ENCODE measurements at places on chromosomes 11 and 22.
A peak's percentile ranks its signal among the peaks of the same experiment; 100 is the strongest.

- no peak for DNase-seq
Observed at GRCh38 chr11:103610435-103610834, 426.0 kb upstream of the DDI1 start.

DNA sequence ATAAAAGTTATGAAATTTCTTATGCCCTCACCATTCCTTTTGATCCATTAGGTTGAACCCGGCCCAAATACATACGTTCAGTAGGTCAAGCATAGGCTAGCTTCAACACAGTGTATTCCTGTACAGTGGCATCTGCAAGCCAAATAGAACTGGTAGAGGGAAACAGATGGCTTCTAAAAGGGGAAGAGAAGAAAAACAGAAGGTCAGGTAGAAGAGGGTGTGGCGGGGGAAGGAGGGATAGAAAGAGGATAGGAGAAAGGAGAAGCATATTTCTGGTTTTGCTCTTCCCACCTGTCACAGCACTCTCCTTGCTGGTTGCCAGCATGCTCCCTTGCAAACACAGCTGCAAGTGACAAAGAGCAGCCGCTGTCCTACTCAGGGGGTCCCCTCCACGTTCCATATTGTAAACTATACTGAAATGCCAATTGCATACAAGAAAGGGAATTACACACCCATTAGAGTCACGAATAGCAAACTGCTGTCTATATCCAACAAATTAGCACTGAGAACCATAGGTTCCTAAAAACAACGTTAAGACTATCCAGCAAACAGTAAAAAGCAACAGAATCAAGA, 71.8 kb downstream of the PHF21A start:
- DNase-seq, result no peak

- DNase-seq, result no peak
Observed at GRCh38 chr11:9057888-9058287, 33.5 kb downstream of the SCUBE2 start.

- no peak for DNase-seq
Observed at GRCh38 chr22:35425971-35426800, 26.2 kb downstream of the MCM5 start.

DNA sequence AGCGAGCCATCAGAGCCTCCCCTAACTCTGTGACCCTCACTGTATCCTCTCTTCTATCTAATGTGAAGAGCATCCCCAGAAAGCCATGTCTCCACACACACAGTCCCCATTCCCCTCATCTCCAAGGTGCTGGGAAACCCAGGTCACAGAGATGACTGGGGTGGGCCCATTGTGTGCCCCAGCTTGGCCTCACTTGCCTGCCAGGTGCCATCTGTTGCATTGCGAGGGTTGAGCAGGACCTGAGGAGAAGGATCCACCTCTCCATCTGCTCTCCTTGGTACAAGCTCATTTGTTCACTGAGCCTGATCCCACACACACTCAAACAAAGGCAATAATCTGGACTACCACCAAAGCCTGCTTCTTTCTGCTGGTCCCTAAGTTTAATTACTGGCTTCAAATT, 118.8 kb downstream of the SPATA19 start:
- DNase-seq, result no peak

DNA sequence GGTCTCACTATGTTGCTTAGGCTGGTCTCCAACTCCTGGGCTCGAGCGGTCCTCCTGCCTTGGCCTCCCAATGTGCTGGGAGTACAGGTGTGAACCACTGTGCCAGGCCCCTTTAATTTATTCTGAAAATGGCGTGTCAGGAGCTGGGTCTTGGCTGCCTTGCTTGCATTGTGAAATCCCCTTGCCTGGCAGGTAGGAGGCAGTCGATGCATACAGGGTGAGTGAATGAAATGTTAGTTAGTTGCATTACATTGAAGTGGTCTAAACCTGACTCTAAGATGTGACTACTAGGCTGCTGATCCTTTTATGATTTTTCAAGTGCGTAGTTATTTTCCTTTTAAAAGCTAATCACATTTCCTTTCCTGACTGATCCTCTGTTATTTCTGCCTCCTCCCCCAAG, 42.9 kb downstream of the PARVB start:
- DNase-seq, result no peak

- DNase-seq, result no peak
Observed at GRCh38 chr11:75539459-75540334, 14.0 kb upstream of the GDPD5 start.

GRCh38 chr22:46087816-46088277, 62.5 kb upstream of the PPARA start:
- DNase-seq, result peak; percentile 95

GRCh38 chr11:73139476-73140198, 2.5 kb downstream of the FCHSD2 start:
- no peak for DNase-seq

- no peak for DNase-seq
Observed at GRCh38 chr11:130766650-130767565, 149.4 kb downstream of the SNX19 start.

- DNase-seq, result no peak
Observed at GRCh38 chr11:33704240-33705002, 3.8 kb upstream of the C11orf91 start.

DNA sequence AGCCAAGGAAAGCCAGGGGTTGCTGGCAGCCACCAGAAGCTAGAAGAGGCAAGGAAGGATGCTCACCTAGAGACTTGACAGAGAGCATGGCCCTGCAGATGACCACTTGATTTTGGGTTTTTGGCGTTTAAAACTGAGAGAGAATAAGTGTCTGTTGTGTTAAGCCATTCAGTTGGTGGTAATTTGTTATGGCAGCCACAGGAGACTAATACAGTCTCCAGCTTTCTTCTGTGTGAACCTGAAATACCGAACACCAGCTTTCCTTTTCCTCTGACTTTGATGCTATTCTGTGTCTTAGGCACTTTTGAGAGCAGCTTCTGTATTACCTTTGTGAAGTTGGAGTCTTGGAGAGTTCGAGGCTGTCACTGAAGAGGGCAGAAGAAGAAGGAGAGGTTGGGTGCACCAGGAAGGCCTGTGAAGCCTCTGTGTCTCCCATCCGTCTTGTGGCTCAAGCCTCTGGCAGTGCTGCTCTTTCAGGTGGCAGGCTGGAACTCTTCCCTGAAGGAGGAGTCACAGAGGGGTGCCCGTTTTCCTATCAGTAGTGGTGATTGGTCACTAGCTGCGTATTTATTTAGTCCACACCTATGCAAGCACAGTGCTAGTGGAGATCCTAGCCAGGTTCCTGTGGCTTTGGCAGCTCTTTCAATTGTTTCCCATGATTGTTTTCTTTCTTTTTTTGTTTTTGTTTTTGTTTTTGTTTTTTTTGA, 2.5 kb downstream of the TBC1D22A start:
- DNase-seq, result no peak

GRCh38 chr22:28268850-28269249, 349.8 kb upstream of the PITPNB start:
- DNase-seq, result no peak

Data from uterus (tissue), 4 donors.